Activated CD4-positive, alpha-beta T cell treated with anti-CD3 and anti-CD28 coated beads, Interleukin-2, amount 50 U/mL, for 48 hours (primary cell): ENCODE measurements at places on chromosomes 16 and 17.

DNA sequence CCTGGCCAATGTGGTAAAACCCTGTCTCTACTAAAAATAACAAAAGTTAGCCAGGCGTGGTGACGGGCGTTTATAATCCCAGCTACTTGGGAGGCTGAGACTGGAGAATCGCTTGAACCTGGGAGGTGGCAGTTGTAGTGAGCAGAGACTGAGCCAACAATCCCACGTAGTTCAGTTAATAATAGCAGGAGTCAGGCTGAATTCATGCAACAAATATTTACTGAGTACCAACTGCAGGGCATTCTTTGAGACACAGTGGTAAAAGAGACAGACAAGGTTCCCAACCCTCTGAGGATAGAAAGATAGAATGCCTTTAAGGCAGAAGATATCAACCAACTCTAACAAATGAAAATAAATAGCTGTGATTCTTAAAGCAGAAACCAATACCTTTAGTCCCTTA lies 39.1 kb downstream of the SPOP start:
- DNase-seq: no peak

GRCh38 chr17:78774453-78774852 lies 7.6 kb downstream of the CYTH1 start:
- no peak for DNase-seq

DNA sequence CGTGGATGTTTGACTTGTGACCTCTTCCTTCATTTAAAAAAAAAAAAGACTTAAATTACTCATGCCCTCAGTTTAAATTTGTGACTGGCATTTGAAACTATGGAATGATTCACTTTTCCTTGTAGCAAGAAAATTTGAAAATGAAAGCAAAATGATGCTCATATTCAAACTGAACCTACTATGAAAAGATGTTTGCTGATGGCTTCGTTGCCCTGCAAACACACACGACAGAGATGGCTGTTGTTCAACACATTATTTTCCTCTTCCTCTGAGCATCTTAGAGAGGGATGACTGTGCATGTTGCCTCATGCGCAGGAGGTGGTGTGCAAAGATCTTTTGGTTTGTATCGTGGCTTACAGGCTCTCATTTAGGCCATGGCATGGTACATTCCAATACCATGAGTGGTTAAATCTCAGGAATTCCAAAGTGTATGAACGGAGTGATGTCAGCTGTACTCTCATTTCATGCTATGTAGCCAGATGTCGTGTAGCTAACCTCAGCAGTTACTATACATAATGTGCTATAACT lies 164.5 kb downstream of the PRKCA start:
- peak; percentile 61 for DNase-seq

DNA sequence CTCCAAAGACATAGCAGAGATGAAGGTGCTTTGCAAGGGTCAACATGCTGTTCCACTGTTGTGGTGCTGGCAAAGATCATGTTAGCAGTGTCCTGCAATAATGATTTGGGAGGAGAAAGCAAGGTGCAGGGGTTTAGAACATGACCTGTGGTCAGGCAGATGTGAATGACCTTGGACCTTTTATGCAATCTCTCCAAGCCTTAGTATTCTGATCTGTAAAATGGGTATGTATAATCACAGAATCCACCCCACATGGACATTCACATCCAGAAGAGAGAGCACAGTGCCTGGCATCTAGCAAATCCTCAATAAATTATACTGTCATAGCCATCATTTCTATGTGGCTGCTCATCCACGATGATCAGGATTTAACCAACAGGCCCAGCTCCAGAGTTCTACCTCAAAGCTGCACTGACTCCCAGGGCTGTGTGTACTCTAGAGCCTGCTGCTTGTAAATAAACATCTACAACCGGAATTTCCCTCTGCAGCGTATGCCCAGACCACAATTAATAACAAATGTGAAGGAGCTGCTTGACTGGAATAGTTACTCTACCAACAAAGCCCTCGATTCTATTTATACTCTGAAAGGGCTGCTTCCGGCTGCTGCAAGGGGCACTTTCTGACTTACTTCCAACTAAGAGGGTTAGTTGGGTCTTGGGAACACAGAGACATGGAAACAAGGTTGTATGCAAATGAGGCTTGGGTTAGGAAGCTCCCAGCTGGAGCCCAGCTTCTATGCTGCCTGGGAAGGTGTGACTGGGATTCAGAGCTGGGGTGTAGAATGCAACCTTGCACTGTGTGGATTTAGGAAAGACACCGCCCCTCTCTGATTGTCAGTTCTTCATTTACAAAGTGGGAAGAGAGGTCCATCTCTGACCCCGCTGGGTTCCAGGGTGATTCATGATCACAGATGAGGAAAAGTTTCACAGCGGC lies 265.2 kb downstream of the XYLT1 start:
- no peak for DNase-seq

GRCh38 chr16:69823831-69824563 lies 61.9 kb downstream of the WWP2 start:
- DNase-seq: no peak

DNA sequence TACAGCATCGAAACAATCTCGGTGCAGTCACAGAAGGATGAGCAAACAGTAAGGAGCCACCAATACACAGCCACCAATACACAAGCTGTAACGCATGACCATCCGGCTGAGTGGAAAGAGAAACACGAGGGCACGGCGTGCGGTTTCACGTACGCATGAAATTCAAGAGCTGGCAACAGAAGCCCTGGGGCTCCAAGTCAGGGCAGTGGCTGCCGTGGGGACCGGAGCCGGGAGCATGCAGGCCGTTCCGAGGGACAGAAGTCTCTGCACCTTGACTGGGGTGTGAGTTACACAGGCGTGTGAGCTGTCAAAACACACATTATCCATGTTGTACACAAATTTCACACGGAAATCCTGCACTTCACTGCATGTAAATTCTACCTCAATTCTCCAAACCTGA lies 50.6 kb upstream of the METRNL start:
- DNase-seq: no peak

DNA sequence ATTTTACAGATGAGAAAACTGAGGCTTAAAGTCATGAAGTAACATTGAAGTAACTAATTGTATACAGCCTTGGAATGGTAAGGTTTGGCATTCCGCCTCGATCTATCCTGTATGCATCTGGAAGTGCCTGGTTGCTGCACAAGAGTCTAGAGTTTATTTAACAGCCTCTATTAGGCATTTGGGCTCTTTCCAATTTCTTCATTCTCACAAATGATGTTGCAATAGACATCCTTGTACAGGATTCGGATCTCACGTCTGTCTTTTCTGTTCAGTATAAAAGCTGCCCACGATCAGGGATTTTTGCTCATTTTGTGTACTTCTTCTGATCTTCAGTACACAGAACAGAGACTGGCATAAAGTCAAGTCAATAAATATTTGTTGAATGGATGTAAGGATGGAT lies 100.5 kb downstream of the AIPL1 start:
- no peak for DNase-seq

DNA sequence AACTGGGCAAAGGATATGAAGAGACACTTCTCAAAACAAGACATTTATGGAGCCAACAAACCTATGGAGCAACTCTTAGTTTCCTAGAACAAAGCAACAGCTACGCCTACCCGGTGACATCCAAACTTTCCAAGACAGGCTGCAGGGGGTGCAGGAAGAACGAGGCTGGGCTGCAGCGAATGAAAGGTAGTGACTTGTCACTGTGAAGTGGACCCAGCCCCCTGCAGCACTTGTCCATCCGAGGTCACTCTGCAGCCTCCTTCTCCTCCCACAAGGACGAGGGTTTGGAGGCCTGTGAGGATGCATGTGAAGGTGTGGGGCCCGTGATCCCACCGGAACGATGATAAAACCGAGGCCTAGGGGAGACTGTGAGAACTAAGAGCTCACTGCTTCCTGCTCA lies 192.6 kb upstream of the RPL38 start:
- DNase-seq: no peak

GRCh38 chr16:50011707-50012106 lies 13.3 kb upstream of the CNEP1R1 start:
- no peak for DNase-seq

- DNase-seq: peak; percentile 13
Measured at GRCh38 chr17:76452127-76452659, 759 bp downstream of the UBE2O start.

- DNase-seq: no peak
Measured at GRCh38 chr16:71676236-71676635, 48.3 kb downstream of the PHLPP2 start.

GRCh38 chr16:4489030-4489429 lies 12.8 kb downstream of the HMOX2 start:
- DNase-seq: no peak

DNA sequence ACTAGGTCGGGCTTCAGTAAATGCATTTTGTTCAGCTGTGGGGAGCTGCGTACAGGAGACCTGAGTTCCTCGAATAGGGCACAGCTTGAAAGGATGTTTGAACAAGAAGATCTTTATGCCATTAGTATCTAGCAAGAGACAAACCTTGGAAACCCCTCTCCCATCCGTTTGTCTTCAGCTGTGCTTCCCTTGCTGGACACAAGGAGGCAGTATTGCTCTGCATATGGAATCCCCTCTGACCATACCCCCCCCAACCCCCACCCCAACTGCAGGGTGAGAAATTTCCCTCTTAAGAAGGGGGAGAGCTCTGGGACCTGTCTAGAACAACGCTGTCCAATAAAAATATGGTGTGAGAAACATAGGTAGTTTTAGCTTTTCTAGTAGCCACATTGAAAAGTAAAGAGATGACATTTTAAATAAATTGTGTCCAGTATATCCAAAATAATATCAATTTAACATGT lies 1.6 kb downstream of the MRM1 start:
- DNase-seq: peak; percentile 73

DNA sequence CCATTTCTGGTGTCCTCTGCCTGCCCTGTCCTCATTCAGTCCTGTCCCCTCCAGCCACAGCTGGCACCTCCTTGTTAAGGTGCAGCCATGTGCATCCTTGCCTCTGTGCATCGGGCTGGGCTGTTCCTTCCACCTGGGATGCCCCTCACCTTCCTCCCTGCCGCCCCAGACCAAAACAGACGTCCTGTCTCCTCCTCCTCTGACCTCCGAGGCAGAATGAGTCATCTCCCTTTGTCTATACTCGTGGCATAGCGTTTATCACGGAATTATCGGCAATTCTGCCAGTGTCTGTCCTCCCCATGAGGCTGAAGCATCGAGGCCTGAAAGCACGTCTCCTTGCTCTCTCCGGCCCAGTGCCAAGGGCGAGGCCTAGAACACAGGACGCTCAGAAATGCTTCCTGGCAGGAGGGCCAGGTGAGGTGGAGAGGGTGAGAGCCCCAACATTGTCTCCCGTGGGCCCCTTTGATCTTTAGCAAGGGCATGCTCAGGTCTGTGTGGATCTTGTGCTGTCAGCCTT lies 4.6 kb downstream of the RAI1 start:
- DNase-seq: no peak

DNA sequence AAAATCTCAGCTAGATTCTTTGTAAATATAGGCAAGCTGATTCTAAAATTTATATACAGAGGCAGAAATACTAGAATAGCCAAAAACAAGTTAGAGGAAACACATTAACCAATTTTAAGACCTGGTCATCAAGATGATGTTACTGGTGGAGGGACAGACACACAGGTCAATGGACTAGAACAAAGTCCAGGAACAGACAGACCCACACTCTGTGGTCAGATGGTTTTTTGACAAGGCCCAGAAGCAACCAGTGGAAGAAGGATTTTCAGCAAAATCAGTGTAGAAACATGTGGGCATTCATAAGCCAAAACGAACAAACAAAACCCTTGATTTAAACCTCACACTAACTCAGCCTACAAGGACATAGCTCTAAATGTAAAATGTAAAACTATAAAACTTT lies 99.7 kb upstream of the METRNL start:
- DNase-seq: no peak

- no peak for DNase-seq
Measured at GRCh38 chr17:49928126-49928800, 40.7 kb upstream of the DLX4 start.

DNA sequence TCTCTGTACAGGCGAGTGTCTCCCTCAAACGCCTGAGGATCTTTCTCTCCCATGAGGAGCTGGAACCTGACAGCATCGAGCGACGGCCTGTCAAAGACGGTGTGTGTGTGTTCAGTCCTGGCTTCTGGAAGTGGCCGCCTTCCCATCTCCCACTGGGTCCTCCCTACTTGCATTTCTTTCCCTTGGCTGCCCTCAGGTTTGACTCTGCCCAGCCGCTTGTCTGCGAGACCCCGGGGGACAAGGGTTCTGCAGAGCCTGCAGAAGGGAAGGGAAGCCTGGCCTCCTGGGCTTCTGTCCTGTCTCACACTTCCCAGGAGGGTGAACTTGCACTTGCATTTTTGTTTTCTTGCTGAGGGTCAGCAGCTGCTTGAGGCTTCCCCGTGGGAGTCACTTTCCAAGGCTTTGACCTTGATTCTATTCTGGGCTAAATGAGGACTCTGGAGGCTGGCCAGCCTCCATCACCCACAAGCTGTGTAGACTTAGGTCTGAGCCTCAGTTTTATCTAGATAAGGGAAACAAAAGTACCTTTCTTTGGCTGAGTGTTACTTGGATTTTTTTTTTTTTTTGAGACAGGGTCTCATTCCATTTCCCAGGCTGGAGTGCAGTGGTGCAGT lies 122.3 kb downstream of the ABCC1 start:
- no peak for DNase-seq

DNA sequence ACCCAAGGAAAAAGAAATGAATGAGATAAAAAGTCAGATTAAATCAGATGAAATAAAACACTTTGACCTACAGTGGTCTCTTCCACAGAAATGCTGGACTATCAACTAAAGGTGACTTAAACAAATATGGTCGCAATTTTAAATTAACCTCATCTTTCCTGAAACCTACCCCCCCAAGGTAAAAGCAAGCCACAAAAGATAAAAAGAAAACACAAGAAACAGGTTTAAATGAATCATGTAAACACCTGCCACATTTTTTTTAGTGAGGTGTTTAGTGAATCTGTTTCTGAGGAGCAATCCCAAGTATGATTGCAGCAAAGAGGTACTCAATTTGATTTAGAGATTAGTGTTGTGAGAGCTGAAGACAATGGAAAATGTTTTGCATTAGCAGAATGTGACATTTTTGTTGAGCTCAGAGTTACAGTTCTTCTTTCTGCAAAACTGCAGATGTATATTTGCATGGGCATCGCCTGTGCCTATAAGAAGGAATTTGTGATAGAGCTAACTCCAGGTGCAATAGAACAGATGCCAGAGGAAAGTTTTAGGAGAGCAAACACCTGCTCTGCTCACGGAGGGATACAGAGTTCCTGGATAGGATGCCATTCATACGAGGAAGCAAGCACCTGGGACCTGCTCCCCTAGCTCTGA lies 3.4 kb upstream of the MMD start:
- no peak for DNase-seq

GRCh38 chr16:2152695-2153506 lies 2.7 kb upstream of the TRAF7 start:
- peak; percentile 49 for DNase-seq

- DNase-seq: no peak
Measured at GRCh38 chr17:64152428-64153125, 22.6 kb upstream of the ERN1 start.

- DNase-seq: no peak
Measured at GRCh38 chr16:19379838-19380237, 37.8 kb upstream of the TMC5 start.

- peak; percentile 15 for DNase-seq
Measured at GRCh38 chr16:81313701-81314602, 810 bp upstream of the GAN start.

GRCh38 chr17:66221343-66221742 lies 7.9 kb downstream of the APOH start:
- DNase-seq: no peak

- peak; percentile 91 for DNase-seq
Measured at GRCh38 chr16:87636050-87636684, 33.9 kb downstream of the JPH3 start.
